Mammary epithelial cell (primary cell): ENCODE measurements at places on chromosomes 5 and 9.

GRCh38 chr5:34553581-34553980 is 102.5 kb upstream of the RAI14 start:
- DNase-seq: no peak

GRCh38 chr5:35971186-35971877 is 19.9 kb downstream of the UGT3A1 start:
- no peak for DNase-seq

- peak; percentile 91 for DNase-seq
Measured at GRCh38 chr9:22211588-22212360, 202.7 kb upstream of the CDKN2B start.

GRCh38 chr9:136058084-136058483 is 37.0 kb downstream of the NACC2 start:
- no peak for DNase-seq

DNA sequence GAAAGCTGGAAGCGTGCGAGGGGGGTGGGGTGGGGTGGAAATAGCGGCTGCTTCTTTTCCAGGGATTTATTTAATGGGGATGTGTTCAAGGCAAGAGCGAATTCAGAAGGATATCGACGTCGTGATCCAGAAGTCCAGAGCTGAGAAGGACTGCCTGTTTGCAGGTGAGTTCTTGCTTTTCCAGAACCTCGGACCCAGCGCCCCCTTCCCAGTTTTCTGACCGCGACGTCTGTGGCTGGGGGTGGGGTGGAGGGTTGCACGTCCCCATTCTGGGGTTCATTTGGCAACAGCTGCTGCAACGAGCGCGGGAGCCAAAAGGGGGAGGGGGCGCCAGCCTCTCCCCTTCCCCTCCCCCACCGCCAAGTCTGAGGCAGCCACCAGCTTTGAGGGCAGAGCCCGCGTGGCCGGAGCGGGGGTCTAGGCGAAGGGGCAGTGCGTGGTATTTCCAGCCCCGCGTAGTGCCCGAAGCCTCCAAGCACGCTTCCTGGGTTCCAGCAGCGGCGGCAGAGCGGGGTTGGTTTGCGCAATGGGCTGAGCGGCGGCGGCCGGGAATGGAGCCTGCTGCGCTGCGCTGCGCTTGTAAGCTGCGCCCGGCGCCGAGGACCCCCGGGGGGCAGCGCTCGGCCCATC is 701 bp downstream of the PARP8 start:
- peak; percentile 59 for DNase-seq

DNA sequence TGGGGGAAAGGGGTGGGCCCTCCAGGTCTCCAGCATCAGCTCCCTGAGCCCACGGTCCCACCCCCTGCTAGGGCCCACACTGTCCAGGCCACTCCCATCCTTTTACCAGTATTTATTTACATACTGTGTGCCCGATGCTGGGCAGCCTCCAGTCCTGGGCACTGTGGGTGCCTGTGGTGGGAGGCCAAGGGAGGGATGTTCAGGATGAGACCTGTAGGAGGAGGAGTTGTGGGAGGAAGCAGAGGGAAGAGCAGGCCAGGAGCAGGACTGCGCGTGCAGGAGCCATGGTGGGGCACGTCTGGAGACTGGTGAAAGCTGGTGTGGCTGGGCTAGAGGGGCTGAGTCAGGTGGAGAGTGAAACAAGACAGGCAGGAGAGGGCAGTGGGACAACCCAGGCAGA is 267.4 kb downstream of the HSPA4 start:
- peak; percentile 14 for DNase-seq

DNA sequence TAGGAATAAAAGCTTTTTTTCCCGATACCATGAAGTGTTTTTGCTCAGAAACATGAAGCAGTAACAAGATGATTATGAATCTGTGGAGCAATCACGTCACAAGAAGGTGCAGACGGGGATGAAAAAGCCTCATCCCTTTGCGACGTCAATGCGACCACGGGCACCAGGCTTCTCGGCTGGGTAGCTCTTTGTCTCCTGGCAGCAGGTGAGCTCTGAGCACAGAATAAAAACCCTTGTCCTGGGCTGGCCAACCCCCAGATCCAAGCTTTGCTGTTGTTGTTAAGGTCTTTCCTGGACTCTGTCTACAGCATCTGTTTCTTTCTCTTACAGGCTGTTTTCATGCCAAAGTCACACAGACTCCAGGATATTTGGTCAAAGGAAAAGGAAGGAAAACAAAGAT is 113.8 kb downstream of the ANKRD18B start:
- DNase-seq: no peak

GRCh38 chr9:135827866-135828580 is 79.3 kb downstream of the CAMSAP1 start:
- no peak for DNase-seq

DNA sequence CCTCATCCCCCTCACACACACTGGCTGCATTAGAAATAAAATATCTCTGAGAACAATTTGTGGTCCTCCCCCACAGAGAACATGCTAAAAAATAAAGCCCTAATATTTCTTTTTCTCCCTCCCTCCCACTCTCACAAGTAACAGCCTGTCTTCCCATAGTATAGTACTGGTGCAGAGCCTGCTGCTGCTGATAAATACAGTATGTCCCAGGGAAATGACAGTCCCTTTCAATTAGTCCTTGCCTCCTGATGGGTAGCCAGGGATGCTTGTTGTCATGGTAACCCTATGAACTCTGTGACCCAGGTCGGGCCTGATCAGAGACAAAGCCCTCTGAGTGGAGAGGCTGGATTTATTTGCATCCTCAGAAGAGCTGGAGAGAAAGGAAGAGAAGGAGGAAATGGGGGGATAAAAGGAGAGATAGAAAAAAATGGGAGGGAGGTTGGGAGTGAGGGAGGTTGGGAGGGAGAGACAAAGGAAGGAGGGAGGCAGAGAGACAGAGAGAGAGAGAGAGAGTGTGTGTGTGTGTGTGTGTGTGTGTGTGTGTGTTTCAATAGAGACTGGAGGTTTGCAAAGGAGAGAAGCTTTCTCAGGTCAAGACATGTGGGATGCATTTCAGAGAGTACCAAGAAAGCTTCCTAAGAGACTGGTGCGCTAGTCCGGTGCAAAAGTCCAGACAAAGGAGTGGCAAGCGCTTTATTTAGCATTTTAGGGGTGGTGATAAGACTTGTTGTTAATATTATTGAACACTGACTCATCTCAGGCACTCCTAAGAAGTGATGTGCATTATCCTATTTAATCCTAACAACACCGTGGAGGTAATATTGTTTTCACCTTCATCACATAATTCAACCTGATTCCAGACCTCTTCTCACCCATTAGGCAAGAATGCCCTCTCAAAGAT is 260.8 kb downstream of the FAM114A2 start:
- DNase-seq: no peak

- DNase-seq: peak; percentile 34
Measured at GRCh38 chr9:72144756-72145492, 4.3 kb upstream of the GDA start.

DNA sequence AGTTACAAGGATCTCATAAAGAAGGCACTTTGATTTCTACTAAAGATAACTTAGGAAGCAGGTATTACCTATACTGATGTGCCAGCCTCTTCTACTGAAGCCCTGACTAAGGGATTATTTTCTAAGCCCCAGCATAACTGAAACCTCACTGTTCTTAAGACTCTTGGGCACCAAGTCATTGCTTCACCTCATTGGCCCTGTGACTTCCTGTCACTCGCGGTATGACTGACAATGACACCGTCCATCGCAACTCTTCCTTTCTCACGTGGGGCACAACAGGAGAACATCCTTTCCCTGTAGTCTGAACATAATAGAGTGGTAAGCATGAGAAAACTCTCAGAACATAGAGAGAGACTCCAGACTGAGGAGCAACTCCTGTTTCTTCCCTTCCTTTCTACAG is 6.4 kb downstream of the OR2V2 start:
- DNase-seq: no peak
